GDM1 (cell line): ENCODE measurements at places on chromosomes 7 and 10.

DNA sequence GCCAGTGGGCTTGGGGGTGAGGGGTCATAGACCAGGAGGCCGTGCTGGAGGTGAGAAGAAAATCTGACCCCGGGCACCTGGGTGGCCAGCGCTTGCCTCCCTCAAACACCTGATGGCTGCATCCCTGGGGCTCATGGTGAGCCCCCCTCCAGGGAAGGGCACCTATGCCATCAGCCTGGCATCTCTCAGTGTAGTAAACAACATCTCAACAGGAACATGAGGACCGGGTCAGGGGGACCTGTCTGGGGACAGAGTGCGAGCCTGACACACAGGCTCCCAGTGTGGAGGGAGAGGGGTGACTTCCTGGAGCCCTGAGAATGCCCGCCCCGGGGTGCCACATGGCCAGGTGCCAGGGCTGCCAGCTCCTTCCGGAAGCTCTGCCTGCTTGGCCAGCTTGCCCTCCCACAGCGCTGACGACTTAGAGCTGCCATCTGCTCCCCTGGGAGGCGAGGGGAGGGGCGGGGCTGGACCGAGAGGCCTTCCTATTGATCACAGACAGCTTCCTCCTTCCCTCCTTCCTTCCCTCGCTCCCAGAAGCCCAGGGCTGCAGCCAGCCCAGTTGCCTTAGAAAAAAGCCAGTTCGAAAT, 12.3 kb downstream of the STX1A start:
- no peak for DNase-seq

- no peak for DNase-seq
Measured at GRCh38 chr10:30825495-30825894, 195.9 kb upstream of the LYZL2 start.

- no peak for DNase-seq
Measured at GRCh38 chr10:49163741-49164140, 24.4 kb downstream of the TMEM273 start.

DNA sequence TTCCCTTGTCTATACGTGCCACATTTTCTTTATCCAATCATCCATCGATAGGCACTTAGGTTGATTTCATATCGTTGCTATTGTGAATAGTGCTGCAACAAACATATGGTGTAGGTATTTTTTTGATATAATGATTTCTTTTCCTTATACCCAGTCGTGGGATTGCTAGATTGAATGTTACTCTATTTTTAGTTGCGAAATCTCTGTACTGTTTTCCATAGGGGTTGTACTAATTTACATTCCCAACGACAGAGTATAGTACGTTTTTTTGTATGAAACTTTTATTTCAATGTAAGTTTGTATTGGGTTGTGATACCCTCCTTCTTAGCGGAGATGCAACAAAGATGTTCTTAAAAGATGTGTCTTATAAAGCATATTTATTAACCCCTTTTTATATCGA, 30.0 kb downstream of the AKR1B1 start:
- no peak for DNase-seq

GRCh38 chr10:71980181-71981014, 16.2 kb downstream of the CHST3 start:
- DNase-seq, result no peak

DNA sequence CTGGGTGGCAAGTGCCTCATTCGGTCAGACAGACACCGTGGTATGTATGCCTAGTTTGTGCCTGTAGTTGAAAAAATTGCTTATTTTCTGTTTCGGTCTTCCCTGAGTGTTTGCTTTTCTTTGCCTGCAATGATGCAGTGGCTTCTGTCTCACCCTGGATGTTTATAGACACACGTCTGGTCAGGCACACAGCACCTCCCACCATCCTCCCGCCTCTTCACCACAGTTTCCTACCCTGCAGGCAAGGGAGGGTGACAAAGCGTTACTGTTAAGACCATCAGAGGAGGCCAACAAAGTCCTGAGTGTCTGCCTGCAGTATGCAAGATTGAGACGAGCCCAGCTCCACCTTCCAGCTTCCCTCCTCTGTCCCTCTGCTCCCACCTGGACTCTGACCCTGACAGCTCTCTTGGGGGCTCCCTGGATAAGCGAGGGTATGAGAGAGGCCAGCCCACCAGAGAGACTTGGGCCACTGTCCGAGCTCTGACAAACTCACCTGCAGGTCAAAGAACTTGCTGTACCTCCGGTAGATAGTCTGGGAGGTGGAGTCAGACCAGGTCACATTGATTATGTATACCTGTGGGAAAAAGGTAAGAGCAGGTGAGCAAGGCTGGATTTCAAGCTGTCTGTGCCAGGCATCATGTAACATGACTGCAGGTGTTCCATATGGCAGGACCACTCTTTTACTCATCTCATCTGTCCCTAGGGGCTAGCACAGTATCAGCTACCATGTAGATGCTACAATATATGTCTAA, 54.4 kb downstream of the SH3PXD2A start:
- DNase-seq, result peak; percentile 87
